Right forelimb (tissue), 1 donor: ENCODE measurements at places on chromosomes 11 and 22.

- DNase-seq = no peak
Observed at GRCh38 chr11:57133366-57134038, 48.3 kb upstream of the LRRC55 start.

DNA sequence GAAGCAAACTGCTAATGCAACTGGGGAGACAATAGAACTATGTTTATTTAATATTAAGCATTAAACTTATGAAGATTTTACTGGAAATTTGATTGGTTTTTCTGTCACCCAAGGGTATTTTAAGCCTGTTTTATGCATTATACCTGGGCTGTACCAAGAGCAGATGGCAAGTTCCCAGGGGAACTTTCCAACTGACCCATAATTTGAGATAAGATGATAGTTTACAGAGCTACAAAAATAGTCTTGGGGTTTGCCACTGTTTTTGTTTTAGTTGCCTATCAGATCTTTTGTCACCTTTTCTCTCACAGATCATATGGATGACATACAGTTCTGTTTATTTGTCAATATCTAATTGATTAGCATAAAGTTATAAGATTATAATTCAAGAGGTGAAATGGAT is 43.9 kb downstream of the PDE3B start:
- DNase-seq = no peak

- no peak for DNase-seq
Observed at GRCh38 chr22:33400061-33400840, 342.1 kb upstream of the SYN3 start.

DNA sequence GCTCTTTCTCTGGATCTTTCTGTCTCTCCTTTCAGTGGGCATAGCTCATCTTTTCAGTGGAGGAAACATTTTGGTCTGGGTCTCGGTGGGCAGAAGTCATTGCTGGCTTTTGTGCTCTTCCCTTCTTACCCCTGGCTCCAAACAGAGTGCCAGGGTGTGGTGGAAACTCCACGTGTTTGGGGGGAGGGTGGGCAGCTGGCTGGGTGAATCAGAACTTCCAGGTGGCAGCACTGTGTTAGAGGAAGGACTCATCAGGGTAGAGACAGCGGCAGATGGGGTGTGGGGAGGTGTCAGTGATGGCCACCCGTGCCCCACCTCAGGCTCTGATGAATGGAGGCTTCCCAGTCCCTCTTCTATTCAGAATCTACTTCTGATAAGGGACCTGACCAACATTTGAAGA is 114.0 kb downstream of the GRIK4 start:
- no peak for DNase-seq

DNA sequence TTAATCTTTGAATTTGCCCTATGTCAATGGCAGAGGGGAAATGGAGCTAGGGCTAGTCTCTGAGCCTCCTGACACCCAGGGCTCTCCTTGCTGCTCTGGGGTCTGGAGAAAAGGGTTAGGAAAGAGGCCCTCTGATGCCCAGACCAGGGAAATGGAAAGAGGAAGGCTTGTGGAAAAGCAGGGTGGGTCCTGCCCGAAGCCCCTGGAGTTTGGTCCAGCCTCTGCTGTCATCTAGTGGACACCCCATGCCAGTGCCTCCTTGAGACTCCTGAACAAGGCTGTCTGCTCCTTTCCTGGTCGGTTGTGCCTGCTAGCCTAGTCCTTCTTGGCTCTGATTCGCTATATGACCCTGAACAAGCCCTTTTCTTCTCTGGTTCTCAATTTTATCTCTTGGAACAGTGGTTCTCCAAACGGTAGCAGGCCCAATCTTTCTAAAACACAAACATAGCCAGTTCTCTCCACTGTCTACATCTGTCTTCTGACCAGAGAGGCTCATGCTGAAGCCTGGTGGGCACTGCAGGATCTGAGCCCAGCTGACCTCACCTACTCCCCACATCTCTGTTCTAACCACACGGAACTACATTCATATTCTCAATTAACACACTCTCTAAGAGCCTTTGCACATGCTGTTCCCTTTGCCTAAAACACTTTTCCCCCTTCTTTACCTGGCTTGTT is 8.8 kb upstream of the PLA2G3 start:
- DNase-seq = peak; percentile 76

DNA sequence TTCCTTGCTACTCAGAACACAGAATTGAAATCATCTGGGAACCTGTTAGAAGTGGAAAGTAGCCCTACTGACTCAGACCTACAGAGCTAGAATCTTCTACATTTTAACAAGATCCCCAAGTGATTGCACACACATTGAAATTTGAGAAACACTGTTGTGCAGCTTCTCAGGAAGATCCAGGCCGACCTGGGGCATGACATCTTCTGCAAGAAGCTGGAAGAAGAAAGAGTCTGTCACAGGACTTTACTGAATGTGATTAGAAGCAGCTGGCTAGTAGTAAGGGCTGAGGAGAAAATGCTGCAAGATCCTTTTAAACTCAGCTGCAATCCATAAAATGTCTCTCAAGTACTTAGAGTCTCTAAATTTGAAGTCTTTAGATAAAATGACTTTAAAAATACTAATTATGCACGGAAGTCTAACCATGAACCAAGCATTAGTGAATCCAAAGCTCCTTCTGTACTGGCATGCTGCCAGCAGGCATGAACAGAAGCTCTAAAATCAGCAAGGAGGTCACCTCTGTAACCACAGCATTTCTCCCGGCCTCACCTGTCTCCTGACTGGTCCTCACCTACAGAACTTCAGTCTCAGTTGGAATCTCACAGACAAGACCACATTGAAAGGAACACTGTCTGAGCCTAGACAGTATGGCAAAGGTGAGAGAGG is 85.0 kb downstream of the SERGEF start:
- DNase-seq = no peak
